NAMALWA (cell line): ENCODE measurements at places on chromosomes 1 and 21.
A peak's percentile ranks its signal among the peaks of the same experiment; 100 is the strongest.

GRCh38 chr21:14901482-14901958 lies 163.3 kb downstream of the NRIP1 start:
- no peak for DNase-seq

GRCh38 chr1:82485591-82486369 lies 685.0 kb downstream of the ADGRL2 start:
- DNase-seq: no peak

DNA sequence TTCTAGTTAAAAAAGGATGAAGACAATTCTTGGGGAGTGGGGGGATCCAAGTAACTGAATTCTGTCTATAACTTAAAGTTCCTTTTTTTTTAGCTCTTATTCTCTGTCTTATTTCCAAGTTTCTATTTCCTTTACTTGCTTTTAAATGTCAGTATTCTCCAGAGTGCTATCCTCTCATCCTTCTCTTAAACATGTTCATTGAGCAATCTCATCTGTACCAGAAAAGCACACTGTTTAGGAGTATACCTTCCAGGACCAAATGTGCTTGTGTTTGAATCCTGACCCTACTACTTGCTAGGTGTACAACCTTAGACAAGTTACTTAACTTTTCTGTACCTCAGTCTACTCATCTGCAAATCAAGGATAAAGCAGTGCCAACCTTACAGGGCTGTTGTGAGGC lies 50.1 kb downstream of the AKT3 start:
- DNase-seq: no peak

DNA sequence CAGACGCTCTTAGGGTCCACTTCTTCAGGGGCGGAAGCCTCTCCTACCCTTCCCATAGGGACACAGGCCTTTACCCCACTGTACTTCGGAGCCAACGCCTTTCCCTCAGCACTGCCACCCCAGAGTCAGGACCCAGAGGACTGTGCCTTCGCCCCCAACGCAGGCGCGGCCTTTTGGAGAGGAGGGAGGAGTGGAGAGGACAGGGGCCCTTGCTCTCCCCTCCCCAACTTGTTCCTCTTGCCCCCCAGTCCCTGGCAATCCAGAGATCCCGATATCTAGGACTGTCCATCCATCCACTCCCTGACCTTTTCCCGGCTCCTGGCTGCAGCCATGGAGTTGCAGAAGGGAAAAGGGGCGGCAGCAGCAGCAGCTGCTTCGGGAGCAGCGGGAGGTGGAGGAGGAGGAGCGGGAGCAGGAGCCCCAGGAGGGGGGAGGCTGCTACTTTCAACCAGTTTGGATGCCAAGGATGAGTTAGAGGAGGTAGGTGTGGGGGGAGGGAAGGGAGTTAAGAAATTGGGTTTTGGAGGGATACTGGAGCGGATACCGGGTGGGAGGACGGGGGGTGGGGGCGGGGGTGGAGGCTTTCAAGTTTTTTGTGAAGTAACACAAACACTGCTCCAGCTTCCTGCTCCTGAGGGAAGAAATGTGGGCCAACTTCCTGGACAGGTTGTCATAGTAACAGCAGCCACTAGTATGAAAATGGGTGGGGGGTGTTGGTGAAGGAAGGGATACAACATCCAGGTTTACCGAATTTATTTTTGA lies 636 bp downstream of the INTS3 start:
- DNase-seq: peak; percentile 64

- no peak for DNase-seq
These were observed 78.8 kb downstream of the PIK3CD start for GRCh38 chr1:9730096-9730901.

DNA sequence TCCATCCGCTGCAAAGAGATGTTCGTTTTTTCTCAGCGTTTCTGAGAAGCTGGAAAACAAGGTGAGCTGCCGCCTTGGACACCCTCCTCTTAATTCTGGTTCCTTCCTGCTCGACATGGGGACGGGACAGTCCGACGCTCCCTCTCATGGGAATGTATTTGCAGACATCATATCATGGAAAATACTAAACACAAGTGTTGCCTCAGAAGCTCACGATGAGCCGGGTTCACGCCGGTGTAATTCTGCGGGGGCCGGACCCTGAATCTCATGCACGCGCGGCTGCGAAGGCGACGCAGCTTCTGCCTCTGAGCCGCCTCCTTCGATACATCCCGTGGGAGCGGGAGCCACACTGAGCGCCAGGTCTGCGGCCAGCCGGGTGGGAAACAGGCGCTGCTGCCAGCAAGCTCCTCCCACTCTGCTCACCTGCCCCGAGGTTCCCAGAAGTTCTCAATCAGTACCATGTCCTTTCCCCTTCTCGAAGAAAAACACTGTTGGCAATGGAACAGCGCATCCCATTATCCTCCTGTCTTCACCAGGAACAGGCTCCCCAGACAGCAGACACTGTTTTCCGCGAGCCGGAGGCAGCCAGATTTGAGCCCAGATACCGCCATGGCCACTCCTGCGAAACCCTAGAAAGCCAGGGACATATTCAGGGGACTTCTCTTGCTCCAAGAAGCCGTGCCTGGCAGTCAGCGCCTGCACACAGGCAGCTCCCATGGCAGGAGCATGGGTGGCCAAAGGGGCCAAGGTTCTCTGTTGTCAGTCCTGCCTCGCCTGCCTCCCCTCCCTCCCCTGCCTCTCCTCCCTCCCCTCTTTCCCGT lies 98.0 kb downstream of the WDR4 start:
- DNase-seq: no peak

DNA sequence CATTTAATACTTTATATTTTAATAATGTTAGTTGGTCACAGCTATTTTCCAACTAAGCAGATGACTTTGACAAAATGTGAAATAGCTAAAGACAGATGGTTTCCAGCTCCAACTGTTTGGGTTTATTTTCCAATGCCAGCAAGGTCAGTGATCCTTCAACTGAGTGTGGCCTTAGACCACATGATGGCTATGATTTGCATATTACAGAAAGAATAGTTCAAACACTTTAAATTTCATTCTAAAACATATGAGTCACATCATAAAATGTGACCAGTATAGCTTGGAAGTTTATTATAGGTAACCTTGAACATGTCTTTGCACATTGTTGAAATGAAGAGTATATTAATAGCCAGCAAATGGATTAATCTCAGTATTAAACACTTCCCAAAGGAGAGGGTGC lies 454.0 kb upstream of the C1orf87 start:
- DNase-seq: no peak

GRCh38 chr1:111272081-111272480 lies 18.6 kb upstream of the CHIA start:
- no peak for DNase-seq

GRCh38 chr21:40425981-40426380 lies 421.0 kb downstream of the DSCAM start:
- DNase-seq: no peak

DNA sequence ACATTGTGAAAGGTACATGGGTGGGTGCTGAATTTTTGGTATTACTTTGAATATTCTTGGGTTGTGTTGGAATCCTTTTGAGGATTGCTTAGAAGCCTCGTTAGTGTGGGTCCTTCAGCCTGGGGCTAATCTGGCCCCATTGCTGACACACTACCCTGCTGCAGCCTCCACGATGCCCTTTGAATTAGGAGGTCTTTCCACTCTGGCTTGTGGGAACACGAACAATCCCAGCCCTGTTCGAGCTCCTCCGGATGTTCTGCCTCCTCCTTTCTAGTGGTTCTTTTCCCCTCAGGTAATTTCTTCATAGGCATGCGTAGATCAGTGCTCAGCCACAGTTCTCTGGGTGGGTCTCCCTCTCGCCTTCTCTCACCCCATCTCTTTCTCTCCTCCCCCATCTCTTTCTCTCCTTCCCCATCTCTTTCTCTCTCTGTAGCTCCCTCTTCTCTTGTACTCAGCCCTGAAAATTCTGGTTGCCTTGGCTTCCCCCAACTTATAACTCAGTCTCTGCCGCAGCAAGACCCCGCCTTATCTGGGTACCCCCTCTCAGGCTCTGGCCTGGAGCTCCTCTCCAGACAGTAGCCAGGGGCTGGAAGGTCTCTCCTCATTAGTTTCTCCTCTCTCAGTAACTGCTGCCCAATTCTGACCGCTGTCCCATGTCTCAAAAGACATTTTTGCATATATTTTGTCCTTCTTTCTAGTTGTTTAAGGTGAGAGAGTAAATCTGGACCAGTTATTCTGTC lies 46.0 kb upstream of the SLC19A1 start:
- no peak for DNase-seq

GRCh38 chr21:43782431-43783097 lies 6.5 kb upstream of the CSTB start:
- no peak for DNase-seq

GRCh38 chr1:235923466-235924021 lies 56.8 kb upstream of the LYST start:
- DNase-seq: peak; percentile 38

DNA sequence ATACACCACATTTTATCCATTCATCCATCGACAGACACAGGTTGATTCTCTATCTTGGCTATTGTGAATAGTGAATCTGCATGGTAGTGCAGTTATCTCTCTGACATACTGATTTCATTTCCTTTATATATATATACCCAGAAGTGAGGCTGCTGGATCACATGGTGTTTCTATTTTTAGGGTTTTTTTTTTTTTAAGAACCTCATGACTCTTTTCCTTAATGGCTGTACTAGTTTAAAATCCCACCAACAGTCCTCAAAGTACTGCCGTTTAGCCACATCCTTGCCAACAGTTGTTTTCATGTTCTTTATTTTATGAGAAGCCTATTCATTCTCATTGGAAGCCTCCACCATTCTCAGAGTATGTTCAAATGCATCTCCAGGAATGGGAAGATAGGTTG lies 258.7 kb upstream of the SNX7 start:
- peak; percentile 4 for DNase-seq

- no peak for DNase-seq
These were observed 61.4 kb upstream of the WNT4 start for GRCh38 chr1:22204057-22204840.

DNA sequence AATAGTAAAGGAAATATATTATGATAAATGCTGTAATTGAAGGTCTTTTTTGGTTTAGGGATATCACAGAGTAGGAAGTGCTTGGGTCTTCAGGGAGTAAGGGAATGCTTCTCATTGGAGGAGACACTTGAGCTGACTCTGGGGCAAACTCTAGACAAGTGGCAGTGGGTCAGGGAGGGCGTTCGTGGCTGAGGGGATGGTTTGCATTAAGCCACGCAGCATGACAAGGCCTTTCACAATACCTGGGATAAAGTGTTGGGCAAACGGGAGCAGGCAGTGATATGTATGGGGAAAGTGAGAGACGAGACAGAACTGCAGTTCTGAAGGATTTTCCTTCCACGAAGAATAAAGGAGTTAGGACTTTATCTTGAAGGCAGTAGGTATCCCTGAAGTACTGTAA lies 109.0 kb downstream of the PATJ start:
- DNase-seq: no peak

- no peak for DNase-seq
These were observed 7.1 kb downstream of the ANGEL2 start for GRCh38 chr1:213008564-213008963.

DNA sequence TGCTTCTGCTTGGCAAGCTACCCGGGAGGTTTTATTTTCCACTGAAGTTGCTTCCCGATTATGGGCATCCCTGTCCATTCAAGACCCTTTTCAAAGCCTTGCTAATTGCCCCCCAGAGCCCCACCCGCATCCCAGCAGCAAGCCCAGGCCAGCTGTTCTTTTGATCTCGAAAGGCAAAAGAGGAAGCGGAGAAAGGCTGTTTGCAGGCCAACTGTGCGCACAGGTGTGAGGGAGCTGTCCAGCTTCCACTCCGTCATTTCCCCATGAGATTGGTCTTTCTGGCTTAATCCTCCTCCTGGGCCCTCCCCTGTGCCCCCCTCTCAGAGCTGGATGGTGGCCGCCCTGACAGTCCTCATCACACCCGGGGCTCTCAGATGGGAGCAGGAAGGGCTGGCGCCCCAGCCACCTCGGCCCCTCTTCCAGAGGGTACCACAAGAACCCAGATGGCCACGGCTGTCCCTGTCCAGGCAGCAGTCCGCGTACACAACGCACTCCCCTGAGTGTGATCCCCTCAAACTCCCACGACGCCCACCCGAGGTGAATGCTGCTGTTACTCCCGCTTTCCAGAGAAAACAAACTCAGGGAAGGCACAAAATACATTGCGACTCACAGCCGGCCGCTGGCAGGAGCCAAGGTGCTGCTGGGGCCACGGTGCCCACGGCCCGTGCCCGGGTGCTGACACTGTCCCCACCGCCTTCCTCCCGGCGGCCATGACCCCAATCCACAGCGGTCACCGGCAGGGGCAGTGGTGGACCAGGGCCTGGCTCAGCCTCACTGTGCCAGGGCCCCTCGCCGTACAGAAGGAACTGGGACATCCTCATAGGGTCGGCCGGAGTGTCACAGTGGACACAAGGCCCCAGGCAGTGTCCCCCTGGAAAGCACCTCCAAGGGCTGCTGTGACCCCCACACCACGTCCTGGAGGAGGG lies 121.9 kb downstream of the CRYAA start:
- peak; percentile 89 for DNase-seq

GRCh38 chr1:151159373-151159772 lies 2.9 kb downstream of the TNFAIP8L2 start:
- no peak for DNase-seq

DNA sequence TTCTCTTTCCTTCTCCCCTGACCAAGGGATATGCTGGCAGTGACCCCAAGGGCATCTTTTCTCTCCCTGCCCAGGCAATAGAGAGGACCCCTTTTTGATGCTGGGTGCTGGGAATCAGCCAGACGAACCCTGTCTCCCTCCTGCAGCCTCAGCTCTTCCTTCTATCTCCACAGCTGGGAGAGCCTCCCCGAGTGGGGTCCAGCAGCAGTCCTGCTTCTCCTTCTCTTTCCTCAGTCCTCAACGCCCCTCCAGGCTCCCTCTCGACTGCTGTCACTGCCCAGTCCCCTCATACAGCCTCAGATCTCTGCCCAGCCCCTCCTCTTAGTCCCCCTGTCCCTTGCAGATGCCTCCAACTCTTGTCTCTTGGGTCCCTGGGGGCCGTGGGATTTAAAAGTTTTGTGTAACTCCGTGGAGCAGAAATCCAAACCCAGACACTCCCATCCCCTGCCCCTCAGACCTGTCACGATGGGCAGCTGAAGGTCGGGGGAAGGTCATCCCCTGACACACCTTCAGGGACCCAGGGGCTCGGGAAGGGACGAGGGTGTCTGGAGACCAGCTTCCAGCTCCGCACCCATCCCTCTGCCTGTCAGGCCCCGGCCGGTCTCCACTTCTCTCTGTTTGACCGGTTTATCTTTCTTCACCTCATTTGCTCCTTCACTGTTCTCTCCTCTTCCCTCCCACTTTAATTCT lies 5.8 kb upstream of the ETV3L start:
- DNase-seq: no peak

DNA sequence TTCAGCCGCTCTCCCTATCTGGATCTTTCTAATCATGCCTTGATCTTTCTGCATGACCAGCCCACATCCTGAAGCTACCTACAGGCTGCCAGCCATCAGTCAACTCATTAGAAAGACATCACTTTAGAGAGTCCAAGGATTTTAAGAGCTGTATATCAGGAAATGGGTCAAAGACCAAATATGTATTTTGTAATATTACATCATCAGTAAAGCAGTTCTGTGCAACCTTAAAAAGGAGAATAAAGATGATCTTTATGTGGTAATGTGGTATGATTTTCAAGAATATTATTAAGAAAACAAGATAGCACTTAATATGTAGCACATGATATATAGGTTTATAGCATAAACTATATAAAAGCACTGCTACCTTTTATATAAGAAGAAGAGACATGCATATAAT lies 47.6 kb downstream of the SLC30A7 start:
- no peak for DNase-seq

GRCh38 chr1:14650951-14651350 lies 52.5 kb downstream of the KAZN start:
- DNase-seq: no peak

GRCh38 chr1:16226490-16227179 lies 10.3 kb downstream of the CPLANE2 start:
- no peak for DNase-seq

GRCh38 chr1:160251687-160252526 lies 10.4 kb downstream of the DCAF8 start:
- DNase-seq: peak; percentile 92

- DNase-seq: no peak
These were observed 12.3 kb downstream of the PHLDA3 start for GRCh38 chr1:201456499-201457309.
